Epithelial cell of proximal tubule (primary cell): ENCODE measurements at places on chromosomes 7 and 10. TPM values are rescaled to one million over a fixed set of nuclear protein-coding genes. Genes with fewer than 3 reads are reported as not detected.

DNA sequence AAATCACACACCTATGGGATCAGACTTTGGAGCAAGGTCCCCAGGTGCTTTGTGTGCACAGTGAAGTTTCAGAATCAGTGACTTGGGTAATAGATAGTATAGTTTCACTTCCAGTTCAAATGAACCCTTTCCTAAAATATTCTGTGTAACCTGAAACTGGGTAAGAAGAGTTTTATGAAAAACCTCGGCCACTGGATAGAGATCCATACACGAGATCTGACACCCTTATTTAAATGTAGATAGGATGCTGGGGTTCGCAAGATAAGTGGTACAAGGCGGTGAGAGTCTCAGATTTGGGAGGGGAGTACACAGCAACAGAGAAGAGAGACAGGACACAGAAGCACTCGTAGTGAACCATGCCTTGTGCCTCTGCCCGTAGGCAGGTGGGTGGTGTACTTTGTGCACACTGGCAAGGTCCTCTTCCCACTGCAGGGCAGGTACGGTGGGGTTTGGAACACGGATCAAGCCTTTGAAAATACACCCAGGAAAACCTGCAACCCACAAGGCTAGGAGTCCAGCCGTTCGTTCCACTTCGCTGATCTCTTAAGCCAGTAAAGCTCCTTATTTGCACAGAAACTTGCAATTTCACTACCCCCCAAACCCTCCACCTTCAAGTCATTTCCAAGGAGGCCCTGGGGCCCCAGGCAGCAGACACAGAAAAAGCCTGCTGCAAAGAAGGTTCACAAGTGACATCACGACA lies 162.8 kb downstream of the USP6NL start:
- DNase-seq, result no peak

DNA sequence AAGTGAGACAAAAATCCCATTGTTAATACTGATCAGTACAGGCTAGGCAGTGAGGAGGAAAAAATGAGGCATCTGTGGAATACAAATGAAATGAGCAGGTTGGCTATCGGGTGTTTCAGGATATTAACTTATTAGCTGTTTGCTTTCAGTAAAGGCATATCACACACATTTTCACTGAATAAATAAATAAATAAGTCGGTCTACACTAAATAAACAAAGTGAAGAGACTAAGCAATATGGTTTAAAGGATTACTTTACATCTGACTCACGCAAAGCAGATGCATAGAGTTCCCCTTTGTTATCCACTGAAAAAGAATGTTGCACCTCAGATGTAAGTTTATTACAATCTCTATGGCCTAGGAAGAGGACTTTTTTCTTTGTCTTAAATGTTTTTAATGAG lies 6.3 kb upstream of the SEMA3A start:
- DNase-seq, result no peak

GRCh38 chr7:106430103-106430502 lies 145.3 kb upstream of the NAMPT start:
- DNase-seq, result no peak

DNA sequence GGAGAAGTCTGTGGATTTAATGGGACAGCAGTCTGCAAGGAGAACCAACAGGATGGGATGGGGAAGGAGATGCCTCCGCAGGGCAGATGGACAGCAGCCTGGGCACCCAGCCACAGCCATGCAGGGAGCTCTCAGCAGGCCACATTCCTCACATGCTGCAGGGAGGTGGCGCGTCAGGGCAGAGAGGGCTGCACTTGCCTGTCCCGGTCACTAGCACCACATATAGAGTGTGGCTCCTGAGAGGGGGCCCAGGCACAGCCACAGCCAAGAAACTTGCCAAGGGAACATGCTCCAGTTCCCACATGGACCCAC lies 86.8 kb upstream of the ZMIZ1 start:
- no peak for DNase-seq

GRCh38 chr10:73634421-73634820 lies 6.9 kb downstream of the MYOZ1 start:
- DNase-seq, result no peak

DNA sequence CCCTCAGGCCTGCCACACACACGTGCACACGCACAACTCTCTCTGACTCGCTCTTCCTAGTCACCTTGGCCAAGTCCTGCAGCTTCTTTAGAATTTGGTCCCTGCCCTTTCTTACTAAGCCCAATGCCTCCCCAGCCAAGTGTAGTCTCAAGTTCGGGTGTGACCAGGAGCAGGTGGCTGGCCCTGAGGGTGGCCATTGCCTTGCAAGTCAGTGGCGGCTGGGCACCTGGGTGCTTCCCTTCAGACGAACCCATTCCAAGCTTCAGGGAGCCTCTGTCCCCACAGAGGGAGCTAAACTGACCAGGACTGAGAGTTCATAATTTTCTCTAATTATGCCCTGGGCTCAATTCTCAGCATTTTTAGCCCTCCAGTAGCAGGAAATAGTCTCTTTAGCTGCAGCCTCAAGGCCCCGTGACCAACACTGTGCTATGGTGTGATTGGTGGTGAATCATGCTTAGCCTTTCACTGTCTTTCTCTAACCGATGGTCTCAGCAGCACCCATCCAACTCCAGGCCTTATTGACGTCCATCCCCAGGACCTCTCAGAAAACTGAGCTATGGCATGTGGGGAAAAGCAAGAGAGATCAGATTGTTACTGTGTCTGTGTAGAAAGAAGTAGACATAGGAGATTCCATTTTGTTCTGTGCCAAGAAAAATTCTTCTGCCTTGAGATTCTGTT lies 34.7 kb upstream of the FXYD4 start:
- DNase-seq, result peak; percentile 77

GRCh38 chr7:12434012-12434642 lies 30.5 kb upstream of the VWDE start:
- no peak for DNase-seq

- no peak for DNase-seq
Measured at GRCh38 chr10:42984035-42984610, 92.7 kb upstream of the RET start.

DNA sequence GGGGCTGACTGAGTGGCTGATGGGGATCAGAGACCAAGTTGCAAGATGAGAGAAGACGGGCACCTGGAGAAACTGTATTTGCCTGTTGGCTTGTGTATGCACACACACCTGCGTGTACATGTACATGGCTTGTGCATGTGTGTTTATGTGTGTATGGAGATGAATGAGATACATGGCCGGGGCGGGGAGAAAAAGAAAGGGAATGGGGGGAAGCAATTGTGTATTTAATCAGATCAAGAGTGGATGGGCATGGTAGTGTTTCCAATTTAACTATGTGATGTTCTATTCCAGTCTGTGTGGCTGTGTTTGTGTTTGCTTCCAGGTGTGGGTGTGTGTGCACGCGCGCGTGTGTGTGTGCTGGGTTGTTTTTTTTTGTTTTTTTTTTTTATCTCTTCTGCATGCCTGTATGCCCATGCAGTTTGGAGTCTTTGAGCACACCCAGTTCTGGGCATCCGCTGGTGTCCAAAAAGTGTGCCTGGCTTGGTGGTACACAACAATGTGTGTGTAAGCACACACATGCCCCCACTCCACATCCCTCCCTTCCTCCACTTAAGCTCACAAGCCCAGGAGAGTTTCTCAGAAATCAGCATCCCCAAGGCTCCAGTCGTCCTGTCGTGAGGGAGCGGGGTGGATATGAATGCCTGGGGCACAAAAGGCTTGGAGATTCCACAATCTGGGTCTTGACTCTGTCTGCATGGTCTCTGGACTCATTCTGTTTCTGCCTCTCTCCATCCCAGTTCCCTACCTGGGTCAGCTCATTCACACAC lies 2.5 kb upstream of the VGF start:
- DNase-seq, result no peak

DNA sequence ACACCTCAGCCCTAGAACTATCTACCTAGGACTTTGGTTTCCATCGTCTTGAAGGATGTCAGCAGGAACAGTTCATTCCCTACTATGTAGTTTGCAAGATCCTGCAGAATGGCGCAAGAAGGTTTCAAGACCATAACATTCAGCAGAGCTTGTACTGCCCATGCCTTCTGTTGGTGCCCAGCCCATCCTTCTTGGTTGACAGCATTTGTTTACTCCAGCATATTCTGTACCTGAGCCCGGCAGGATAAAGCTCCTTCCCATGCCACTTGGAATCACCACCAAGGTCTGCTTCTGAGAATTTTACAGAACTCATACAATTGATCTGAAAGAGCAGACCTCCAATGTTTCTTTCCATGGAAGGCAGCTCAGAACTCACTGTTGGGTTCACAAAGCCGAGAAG lies 150.8 kb downstream of the ARID5B start:
- no peak for DNase-seq

GRCh38 chr10:23172429-23173213 lies 19.5 kb upstream of the PTF1A start:
- no peak for DNase-seq

DNA sequence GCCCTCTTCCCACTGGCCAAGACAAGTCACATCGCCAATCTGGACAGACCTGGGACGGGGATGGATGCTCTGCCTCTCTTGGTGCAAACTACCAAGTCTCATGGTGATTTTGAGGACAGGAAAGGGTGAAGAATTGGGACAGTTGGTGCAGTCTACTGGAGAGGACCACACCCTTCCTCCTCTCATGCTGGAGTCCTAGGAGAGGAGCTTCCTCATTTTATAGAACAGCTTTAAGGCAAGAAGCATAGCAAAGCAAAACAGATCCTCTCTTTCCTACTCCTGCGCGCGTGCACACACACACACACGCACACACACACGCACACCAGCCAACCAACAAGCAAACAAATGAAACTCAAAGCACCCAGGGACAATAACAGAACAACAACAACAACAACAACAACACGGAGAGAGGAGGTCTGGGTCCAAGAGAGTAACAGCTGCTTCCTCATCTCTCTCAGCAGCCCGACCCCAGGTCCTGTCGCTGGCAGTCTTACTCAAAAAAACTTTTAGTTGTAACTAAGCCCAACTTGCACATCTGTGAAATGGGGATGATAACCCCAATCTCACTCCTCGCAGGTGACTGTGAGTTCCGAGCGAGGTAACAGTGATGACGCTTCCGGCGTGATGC lies 83.4 kb downstream of the TMEM178B start:
- DNase-seq, result no peak

SH2B2 gene
- 3.8 and 13.6 TPM in 2 replicates for total RNA-seq

OPN1SW gene
- total RNA-seq, result not detected in 2 replicates

NKX1-2 gene
- total RNA-seq, result not detected in 2 replicates

DUS4L gene
- 10.5 and 14.2 TPM in 2 replicates for total RNA-seq

CFAP70 gene
- total RNA-seq, result 0.14 and 0.98 TPM in 2 replicates

HOXA1 gene
- 5.7 and 7.1 TPM in 2 replicates for total RNA-seq
